ENCODE measurements at places on chromosomes 7 and 10.

DNA sequence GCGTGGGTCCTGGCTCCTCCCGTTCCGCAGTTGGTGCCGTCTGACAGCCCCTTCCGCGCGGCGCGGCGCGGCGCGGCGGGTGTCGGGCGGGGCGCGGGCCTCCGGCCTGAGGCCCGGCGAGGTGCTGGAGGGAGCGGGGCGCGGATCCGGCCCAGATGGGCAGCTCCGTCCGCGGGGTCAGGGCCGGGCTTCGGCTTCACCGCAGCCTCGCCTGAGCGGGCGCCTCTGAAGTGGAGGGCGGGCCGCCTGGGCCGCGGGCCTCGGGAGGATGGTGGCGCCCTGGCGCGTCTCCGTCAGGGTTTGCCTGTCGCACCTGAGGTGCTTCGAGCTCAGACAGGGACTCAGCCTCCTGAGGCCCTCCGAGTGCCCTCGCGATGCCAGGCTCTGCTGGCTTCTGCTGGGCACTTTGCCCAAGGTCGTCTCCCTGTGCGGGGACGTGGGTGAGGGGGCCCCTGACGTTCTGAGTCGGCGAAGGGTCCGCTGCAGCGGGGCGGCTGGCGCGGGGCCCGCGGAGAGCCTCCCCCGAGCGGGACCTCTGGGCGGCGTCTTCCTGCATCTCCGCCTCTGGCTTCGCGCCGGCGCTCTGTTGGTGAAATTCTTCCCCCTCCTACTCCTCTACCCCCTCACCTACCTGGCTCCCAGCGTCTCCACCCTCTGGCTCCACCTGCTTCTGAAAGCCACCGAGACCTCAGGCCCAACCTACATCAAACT lies 473 bp downstream of the ADCK2 start:
- DNase-seq: peak; percentile 51

DNA sequence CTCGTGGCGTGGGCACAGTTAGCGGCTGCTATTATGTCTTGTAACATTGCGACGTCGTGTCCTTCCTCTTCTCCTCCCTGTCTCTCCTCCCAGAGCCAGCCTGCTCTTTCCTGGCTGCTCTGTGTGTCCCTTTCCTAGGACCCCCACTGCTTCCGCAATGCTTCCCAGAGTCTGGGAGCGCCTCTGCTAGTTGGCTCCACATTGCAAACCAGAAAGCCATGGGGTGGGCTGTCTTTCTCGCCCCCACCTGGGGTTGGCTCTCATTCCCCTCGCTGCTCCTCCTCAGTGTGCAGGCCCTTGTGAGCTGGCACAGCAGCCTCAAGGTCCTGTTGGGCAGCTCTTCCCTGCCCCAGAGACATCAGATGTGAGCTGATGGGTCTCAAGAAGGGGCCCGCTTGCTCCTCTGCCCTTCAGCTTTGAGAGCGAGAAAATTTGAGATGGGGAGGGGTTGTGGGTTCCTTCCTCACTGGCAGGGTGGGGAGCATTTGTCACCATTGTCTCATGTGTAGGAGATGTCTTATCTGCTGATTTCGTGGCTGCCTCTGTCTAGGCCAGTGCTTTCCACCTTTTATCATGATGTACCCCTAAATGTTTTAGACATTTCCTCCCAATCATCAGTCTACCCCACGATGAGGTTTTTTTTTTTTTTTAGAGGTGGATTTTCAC lies 3.3 kb downstream of the ADAMTS14 start:
- no peak for DNase-seq

- DNase-seq: no peak
These were observed 130.3 kb downstream of the CD36 start for GRCh38 chr7:80768756-80769155.

DNA sequence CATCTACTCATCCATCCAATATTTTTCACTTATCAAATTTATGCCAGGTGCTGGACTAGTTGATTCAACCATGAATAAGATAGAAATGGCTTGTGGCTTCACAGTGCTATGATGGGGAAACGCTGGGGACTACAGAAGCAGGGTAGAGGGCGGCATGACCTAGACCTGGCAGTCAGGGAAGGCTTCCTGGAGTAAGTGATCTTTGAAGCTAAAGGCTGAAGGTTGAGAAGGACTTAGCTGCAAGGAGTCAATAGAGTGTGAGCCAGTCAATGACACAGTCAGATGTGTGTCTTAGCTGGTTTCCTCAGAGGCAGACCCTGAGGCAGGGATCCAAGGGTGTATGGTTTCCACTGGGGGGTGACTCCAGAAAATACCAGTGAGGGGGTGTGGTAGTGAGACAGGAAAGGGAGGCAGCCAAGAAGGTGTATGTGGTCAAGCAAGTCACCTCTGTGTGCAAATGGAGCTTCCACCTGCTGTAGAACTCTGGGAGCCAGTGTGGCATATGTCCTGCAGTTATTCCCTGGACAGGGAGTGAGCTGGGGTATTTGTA lies 10.3 kb downstream of the PRF1 start:
- no peak for DNase-seq

DNA sequence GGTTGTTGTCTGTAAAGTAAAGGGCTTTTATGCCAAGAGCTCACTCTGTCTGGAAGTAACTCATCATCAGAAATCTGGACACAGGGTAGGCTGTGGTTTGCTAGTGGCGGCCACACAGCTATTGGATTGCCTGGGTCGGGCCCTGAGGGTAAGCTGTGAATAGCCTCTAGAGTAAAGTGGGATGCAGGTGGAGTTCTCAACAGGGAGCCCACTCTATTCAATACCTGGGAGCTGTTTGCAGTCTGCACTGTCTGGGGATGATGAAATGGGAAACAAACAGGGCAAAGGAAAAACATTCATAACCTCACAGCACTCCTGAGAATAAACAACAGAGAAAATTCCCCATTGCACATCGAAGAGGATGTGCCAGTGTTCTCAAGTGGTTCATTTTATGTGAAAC lies 582.6 kb downstream of the CALN1 start:
- DNase-seq: no peak

DNA sequence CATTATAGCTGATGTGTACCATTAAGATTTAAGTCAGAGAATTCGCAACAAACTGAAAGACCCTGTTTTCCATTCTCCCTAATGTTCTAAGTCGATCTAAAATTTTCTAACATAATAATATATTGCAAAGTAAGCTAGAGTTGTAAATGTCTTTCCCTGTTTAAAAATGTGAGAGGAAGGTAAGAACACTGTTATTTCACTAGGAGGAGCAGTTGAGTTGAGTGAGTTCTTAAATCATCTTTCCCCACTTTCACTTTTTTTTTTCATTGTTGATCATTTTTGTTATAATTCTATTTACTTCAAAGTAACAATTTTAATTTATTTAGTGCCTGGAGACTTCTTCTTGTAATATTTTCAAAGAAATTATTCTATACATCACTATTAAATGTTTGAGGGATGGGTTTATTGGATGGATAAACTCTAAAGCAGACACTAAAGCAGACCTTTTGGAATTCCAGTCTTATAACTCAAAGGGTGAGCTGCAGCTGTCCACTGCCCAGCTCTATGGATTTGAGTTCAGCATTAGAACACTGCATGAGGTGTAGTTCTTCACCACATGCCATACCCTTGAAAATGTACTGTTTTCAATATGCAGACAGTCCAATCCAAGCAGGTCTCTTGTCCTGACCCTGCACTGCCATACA lies 181.3 kb upstream of the FZD1 start:
- DNase-seq: peak; percentile 58

DNA sequence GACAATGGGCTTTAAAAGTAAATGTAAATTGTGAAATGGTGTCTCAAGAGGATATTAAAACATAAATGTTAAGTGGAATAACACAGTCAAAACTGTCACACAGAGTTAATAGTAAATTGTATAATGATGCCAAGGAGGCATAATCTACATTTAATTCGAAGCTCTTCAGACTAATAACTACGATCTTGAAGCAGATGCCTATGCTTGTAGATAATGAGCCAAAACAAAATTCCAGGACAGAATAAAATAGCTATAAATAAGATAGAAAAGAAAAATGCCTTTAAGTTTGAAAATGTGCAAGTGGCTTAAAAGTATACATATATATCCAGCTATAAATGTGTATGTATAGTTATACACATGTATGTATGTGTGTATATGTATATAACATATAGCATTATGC lies 17.5 kb downstream of the TWIST1 start:
- no peak for DNase-seq

GRCh38 chr10:131933696-131934086 lies 32.9 kb downstream of the PPP2R2D start:
- no peak for DNase-seq
